Glomerular endothelial cell (primary cell): ENCODE measurements at places on chromosomes 1 and 21. TPM values are rescaled to one million over a fixed set of nuclear protein-coding genes. Genes with fewer than 3 reads are reported as not detected.

Gene MAST2
- total RNA-seq: 23.1 and 34.2 TPM in 2 replicates

- DNase-seq: no peak
Observed at GRCh38 chr1:187641015-187641414, 812.3 kb downstream of the PLA2G4A start.

GRCh38 chr21:31974454-31974985, 101.7 kb downstream of the HUNK start:
- no peak for DNase-seq

- DNase-seq: no peak
Observed at GRCh38 chr1:96104506-96104905, 617.1 kb upstream of the PTBP2 start.

- DNase-seq: no peak
Observed at GRCh38 chr1:42830631-42831030, 13.4 kb upstream of the SVBP start.

GRCh38 chr1:34087986-34088385, 77.0 kb downstream of the CSMD2 start:
- no peak for DNase-seq

DNA sequence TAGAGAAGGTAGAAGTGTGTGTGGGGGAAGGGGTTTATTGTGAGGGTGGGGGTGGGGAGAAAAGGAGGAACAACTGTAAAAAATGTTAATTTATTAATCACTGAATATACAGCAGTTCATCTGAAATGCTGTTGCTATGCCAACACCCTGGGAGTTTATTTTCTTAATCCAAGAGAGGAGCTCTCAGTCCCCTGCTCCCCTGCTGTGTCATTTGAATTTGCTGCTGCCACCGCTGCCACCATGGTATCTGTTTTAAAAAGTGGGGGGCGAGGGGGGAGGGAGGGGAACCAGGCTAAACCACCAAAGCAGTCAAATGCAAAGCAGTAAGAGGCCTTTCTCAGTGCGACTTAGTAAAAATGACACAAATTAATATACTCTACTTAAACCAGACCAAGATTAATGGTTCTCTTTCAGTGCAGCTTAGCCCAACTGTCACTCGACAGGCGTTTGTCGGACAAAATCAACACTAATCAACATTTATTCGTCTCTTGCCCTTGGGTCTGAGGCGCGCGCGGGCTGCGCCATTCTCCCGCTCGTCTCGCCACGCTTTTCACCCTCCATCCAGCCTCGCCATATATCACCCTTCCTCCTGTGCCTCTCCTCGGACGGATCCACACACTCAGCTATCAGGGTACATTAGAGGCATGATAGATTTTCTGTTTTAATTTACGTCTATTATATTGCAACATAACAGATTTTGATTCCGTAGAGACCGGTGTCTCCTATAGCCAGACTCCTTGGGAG, 76.2 kb downstream of the PBX1 start:
- DNase-seq: no peak

Gene RHBDL2
- total RNA-seq: 0.12 TPM in 1 of 2 replicates, not detected in the other
